ENCODE measurements at places on chromosomes 3 and 15.

DNA sequence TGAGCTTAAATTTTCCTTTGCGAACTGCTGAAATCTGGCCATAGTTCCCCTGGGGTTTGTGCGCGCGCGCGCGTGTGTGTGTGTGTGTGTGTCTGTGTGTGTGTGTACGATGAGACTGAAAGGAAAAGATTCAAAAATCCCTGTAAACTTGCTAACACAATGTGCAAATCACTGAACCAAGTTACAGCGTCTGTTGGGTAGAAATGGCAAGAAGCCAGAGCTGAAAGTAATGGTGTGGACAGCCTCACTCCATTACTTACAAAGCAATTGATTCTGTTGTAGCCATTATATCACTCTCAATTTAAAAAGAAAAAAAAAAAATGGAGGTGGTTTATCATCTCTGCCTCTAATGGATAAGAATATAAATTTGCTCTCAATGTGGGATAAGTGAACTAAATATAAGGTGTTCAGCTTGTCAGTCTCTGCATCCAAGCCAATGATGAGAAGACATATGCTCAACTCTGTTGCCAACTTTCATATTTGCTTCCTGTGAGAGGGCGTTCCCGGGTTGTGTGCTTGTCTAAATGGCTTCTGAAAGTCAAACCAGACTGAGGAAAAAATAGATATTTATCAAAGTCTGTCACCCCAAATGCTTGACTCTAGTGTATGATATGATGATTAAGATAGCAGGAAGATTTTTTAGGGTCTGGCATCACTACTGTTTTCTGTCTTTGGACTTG is 422.2 kb downstream of the ZNF385D start:
- peak; percentile 15 for DNase-seq

- DNase-seq: no peak
Observed at GRCh38 chr3:38586546-38587520, 62.7 kb downstream of the SCN5A start.

DNA sequence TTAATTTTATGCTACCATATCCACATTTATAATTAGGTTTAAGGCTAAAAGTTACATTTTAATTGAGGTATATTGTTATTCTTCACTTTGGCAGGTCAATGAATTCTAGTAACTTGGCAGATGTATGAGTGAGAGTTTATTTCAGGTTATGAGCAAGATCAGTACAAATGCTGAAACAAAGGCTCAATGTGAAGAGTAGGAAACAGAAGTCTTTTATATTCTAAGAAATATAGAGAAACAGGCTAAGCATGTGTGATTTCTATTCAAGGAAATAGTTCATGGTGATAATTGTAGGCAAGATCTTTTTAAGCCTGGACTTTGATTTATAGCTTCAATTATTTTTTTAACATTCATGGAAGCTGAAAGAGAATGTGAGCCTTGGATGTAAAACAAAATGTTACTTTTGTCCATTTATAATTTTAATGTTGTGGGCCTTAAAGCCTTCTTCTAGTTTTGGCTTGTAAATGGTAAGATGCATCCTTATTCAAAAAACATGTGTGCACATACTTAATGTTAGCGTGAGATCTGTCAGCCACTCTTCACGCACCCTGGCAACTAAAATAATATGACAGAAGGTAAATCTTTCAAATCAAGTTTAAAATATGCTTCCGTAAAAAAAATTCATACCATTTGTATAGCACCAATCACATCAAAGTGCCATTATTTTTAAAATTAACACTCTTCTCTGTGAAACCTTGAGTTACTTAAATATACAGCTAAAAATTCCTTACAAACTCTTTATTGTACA is 22.8 kb upstream of the OSTN start:
- DNase-seq: no peak

DNA sequence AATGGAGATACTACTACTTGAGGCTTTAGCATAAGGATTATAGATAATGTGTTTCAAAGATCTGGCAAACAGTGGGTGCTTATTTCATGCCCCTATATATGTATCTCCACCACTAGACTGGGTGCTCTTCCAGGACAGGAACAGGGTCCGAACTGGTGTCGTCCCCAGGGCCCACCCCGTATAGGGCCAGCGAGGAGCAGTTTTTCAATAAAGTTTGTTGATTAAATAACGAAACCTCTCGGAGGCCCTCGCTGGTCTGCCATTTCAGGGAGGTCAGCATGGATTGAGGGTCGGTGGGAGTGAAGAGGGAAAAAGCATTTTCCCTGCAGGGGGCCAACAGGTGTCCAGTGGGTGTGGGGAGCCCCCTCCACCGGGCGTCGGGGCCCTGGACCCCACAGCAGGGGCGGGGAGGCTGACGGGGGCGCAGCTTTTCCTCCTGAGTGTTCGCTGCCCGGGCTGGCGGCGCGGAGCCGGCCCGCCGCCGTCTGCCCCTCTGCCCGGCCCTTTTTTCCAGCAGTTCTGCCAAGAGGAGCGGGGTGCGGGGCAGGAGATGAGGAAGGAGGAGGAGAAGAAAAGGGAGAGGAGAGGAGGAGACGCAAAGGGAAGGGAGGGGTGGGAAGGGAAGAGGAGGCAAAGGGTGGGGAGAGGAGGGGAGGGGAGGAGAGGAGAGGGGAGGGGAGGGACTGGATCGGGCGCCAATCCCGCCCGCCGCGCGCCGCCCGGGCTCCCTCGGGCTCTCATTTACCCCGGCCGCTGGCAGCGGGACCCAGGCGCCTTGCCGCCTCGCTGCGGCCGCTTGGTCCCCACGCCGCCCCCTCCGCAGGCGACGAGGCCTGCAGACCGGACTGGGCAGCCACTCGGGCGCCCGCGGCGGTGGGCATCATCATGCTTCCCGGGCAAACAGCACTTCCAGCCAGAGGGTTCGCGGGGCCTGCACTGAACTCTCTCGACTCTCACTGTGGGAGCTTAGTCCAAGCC is 66.3 kb downstream of the ISG20 start:
- peak; percentile 79 for DNase-seq

DNA sequence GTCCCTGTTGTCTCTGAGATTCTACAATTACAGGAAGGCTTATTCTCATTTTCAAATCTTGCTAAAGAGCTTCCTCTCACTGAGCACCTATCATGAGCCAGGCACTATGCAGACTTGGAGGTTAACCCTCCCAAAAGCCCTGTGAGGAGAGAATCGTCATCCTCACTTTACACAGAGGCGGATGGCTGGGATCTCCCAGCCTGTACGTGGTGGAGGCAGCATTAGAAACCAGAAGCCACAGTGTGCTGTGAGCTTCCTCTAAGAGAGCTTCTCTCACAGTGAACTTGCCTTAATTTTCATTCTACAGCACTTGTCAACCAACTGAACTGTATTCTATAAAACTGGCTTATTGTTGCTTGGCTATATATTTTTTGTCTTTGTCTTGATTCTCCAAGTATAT is 6.1 kb upstream of the DGKG start:
- no peak for DNase-seq

GRCh38 chr3:107938143-107938542 is 152.7 kb downstream of the CD47 start:
- peak; percentile 53 for DNase-seq

DNA sequence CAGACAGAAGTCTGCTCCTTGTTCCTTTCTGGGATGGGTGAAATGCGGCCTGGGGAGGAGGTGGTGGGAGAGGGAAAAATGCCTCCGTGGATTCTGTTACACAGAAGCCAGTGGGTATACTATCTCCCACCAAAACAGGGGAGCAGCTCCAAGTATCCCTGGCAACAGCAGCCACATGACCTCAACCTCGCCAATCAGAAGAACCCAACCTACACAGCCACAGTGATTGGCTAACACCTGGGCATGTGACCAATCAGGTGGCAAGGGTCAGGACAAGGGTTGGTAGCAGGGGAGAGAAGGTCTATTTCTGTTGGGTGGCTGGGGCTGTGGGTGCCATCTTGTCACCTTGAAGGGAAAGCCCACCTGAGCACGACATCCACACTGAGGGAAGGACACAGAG is 9.1 kb upstream of the ACAD9 start:
- DNase-seq: no peak

DNA sequence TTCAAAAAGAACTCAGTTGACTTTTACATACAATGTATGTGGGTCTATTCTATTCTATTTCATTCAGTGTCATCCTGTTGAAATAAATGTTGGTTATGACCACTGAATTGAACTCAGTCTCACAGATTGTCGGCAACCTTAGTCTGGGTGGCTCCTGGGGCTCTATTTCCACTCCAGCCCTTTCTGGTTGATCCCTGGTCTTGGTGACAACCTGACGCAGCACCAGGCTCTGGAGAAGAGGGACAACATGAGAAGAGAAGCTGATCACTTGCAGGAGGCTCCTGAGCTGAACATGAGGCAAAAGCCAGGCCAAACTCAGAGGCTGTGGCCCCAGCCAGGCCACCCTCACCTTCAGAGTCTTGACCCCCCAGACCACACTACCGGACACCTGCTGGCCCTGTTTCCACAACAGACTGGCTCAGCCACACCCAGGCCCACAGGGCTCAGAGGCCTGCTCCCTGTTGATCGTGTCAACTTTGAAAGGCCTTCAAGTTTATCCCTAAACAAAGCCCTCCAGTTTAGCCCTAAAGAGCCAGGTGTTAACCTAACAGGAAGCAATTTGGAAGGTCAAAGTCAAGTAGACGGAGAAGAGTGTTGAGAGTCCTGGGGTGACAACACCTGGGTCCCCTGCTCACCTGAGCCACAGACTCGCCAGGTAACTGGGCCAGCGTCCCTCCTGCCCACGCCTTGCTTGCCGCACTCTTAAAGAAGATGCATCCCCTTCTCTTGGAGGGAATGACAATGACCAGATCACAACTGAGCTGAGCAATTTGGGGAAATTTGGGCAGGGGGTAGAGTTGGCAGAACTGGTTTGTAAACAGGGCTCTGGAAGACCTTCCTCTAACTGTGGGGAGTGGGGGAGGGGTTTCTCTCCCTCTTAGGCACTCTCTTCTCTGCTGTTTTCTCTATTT is 15.4 kb upstream of the MUC20 start:
- DNase-seq: no peak

- DNase-seq: no peak
Observed at GRCh38 chr3:13198264-13198879, 125.1 kb upstream of the IQSEC1 start.

GRCh38 chr3:24485511-24485910 is 9.1 kb downstream of the THRB start:
- DNase-seq: no peak

- DNase-seq: no peak
Observed at GRCh38 chr3:129562803-129563202, 19.8 kb downstream of the H1-8 start.

DNA sequence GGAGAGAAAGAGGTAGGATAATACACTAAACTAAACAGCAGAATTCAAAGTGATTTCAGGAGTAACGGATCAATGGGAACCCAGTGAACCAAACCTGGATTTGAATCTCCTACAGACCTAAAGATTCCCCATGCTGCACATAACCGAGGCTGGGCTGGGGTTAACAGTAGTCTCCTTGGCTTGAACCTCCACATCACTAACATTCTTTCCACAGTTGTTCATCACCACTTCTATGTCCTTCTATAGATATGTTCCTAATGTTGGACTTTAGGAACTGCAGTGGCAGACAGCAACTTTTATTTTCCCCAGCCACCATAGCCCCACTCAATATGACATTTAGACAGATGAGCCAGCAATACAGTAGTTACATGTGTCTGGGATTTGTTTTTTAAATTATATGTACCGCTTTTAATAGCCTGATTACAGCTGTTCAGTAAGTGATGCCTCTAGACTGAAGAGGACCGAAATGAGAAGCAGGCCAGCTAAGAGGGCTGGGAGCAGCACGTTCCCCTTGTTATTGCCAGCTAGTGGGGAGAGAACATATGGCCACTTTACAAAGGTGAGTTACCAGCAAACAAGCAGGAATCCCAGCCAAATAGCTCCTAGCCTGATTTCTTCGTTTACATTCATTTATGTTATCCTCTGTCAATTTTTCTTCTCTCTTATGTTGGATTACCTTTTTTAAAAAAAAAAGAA is 472.6 kb upstream of the CDIN1 start:
- peak; percentile 54 for DNase-seq

DNA sequence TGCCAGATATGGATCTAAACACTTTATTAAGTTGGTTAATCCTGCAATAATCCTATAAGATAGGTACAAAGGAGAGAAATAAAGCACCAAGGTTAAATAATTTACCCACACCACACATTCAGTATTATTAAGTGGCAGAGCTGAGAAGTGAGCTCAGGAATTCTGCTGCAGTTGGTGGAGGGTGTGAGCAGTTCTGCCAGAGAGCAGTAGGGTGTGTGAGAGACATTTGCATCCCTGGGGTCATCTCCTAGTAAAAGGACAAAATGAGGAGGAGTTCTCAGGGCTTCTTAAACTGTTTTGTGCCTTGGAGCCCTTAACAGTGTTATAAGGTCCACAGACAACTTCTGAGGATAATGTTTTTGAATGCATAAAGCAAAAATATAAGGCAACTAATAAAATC is 484.5 kb downstream of the TAFA4 start:
- DNase-seq: no peak

DNA sequence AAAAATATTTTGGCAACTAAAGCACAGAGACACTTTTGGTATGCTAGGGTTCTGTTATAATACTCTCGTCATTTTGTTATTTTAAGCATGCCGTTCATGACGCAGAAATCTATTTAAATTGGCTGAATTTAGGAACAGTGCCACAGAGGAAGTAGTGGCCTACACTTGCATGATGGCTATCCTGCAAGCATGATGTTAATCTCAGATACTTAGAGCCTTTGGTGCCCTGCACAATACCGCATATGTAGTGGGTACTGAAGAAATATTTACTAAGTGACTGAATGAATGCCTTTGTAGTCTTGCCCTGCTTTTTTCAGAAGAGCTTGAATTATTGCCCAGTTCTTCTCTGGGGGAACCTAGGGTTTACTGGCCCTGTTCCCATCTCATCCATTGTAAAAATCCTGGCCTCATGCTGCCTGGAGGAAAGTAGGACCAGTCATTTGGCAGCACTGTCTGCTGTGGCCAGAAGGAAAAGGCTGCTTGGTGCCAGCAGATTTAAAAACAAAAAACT is 79.0 kb downstream of the SERPINI1 start:
- peak; percentile 62 for DNase-seq

GRCh38 chr3:175989161-175989560 is 1130.0 kb downstream of the NAALADL2 start:
- DNase-seq: no peak

DNA sequence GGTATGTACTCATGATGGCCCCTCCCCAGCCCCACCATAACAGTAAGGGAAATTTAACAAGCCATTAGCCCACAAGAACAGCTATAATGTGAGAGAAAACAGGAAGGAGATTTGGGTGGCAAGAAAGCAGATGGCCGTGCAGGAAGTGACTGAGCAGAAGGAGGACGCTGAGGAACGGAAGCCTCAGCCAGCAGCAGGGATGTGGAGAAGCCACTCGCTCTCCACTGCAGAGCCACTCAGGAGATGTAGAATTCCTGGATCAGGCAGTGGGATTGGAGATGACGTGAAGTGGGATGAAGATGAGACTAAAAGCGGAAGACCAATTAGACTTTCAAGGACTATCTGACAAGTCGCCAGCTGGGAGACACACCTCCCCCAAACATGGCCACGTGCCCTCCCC is 31.2 kb downstream of the PRR23E start:
- no peak for DNase-seq

- DNase-seq: no peak
Observed at GRCh38 chr15:97316362-97316761, 644.1 kb upstream of the ARRDC4 start.
